GM12878 (cell line): ENCODE measurements at places on chromosomes 13 and 19. TPM values are rescaled to one million over a fixed set of nuclear protein-coding genes. Genes with fewer than 3 reads are reported as not detected.

The CEACAM4 gene
- not detected in 2 replicates for total RNA-seq

The ANKLE1 gene
- total RNA-seq = 13.1 and 16.0 TPM in 2 replicates

The FFAR3 gene
- 0.18 TPM in 1 of 2 replicates, not detected in the other for total RNA-seq

The SIGLEC5 gene
- 1.1 TPM in 1 of 2 replicates, not detected in the other for total RNA-seq

The ATP8B3 gene
- total RNA-seq = 1.0 and 1.7 TPM in 2 replicates

The ONECUT3 gene
- not detected in 2 replicates for total RNA-seq

The TMEM86B gene
- 6.6 and 8.3 TPM in 2 replicates for total RNA-seq

The SLITRK5 gene
- total RNA-seq = not detected in 2 replicates

The ZNF83 gene
- total RNA-seq = 17.6 and 18.2 TPM in 2 replicates

- DNase-seq = no peak
Observed at GRCh38 chr13:65913173-65913572, 1317.0 kb downstream of the PCDH9 start.

DNA sequence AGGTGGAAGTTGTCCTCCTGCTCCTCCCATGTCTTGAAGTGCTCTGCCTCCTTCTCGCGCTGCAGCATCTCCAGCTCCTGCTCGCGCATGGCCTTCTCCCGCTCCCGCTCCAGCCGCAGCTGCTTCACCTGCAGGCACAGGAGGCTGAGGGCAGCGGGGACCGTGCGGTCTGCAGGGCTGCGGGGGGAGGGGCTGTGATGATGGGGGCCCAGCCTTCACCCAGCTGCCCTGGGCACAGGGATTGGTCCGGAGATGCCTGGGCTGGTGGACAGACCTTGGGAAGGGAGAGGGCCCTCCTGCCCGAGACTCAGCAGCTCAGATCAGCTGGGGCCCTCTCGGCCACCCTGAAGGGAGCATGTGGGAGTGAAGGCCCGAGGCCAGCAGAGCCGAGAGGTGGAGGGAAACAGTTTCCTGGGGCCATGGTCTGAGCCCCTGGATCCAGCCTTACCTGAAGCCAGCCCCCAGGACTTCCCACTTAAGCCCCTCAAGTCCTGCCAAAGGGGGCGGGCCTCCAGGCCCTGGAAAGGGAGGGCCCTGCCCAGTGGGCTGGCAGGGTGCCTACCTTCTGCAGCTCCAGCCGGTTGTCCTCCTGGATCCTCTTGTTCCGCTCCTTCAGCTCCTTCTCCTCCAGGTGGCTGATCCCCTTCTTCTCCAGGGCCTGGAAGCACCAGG, 6.3 kb downstream of the CACTIN start:
- no peak for DNase-seq

- DNase-seq = no peak
Observed at GRCh38 chr13:43295825-43296564, 272.6 kb downstream of the DNAJC15 start.

DNA sequence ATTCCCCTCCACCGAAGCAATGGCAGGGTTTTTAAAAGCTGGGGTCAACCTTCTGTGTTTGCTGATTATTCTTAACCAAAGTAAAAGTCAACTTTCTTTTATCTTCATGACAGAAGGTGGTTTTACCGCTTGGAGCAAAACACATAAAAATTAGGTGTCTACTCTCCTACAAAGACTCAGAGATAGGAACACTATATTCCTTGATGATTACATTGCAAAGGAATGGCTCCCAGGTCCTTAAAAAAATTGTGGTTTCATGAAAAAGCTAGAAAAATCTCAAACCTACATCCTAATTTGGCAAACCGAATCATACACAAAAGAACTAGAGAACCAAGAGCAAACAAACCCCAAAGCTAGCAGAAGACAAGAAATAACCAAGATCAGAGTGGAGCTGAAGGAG, 760.4 kb upstream of the PCDH20 start:
- DNase-seq = no peak

DNA sequence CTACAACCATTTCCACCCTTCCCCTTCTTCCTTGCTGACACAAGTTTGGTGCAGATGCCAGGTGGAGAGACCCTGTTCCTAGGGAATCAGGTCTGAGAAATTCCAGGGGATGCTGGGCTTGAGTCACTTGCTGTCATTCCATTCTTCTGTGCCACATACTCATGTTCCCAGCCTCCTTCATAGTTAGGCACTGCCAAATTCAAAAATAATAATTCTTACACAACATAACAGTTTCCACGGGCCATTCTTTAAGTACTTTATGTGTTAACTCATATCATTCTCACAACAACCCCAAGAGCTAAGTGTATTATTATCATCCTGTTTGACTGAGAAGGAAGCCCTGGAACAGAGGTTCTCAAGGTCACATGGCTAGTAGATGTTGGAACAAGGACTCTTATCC, 27.1 kb upstream of the POMP start:
- DNase-seq = no peak

GRCh38 chr13:38967446-38967845, 23.2 kb downstream of the STOML3 start:
- DNase-seq = no peak

GRCh38 chr19:9720541-9720940, 45.6 kb upstream of the ZNF562 start:
- DNase-seq = no peak

DNA sequence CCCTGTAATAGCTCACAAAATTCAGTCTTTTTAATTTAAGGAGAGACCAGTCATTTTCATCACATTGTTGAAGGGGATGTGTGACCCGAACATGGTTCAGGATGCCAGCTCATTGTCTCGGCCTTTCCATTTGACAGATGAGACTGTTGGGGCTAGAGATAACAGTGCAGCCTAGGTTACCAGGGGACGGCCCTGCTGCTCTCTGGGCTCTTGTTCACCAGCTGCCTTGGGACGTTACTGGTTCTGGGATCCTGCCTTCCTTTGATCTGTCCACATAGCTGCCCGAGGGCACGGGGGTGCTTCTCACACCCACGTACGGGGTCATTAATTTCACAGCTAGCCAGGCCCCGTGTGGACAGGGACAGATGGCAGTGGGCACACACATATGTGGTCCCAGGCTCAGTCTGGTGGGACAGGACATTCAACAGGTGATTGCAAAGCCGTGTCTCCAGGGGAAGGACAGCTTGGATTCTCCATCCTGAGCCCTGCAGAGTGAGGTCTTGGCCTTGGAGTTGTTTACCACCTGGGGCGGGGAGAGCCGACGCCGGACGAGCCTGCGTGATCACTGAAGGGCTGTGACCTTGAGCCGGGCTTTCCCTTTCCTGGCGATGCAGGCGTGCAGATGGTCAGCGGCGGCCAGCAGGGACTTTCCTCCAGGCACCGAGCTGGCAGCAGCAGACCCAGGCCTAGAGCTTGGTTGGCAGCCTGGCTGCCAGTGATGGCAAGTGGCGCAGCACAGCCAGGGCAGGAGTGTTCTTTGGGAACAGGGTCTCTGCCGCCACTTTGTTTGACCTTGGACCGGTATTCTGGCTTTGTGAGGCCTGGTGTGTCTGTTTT, 26.7 kb upstream of the NPAS1 start:
- DNase-seq = no peak

GRCh38 chr13:19182536-19182935, 912 bp upstream of the TUBA3C start:
- DNase-seq = no peak

DNA sequence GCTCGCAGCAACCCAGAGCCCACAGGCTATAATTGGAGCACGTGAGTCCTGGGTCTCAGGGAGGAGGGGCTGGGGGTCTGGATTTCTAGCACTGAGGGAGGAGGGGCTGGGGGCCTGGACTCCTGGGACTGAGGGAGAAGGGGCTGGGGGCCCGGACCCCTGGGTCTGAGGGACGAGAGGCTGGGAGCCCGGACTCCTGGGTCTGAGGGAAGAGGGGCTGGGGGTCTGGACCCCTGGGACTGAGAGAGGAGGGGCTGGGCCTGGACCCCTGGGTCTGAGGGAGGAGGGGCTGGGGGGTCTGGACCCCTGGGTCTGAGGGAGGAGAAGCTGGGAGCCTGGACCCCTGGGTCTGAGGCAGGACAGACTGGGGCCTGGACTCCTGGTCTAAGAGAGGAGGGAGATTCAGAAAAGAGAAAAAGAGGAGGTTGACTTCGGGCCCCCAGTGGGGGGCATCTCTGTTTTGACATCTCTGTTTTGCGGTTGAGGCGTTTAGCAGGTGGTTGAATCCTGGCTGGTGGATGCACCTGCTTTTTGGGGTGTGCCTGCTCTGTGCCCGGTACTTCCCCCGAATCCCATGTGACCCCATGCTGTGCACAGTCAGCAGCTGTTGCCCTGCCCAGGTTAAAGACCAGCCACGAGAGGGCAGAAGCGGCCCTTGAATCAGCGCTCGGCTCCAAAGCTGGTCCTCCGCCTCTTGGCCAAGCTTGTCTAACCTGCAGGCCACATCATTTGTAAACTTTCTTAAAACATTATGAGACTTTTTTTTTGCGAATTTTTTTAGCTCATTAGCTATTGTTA, 10.5 kb downstream of the PVR start:
- peak; percentile 38 for DNase-seq

DNA sequence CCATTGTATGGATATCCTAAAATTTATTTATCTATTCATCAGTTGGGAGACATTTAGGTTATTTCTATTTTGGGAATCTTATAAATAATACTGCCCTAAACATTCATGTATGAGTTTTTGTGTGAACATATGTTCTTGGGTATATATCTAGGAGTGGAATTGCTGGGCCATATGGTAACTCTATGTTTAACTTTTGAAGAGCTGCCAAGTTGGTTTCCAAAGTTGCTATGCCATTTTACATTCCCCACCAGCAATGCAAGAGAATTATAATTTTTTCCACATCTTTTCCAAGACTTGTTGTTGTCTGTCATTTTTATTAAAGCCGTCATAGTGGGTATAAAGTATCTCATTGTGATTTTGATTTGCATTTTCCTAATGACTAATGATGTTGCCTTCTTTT, 48.2 kb upstream of the CALM3 start:
- DNase-seq = no peak

DNA sequence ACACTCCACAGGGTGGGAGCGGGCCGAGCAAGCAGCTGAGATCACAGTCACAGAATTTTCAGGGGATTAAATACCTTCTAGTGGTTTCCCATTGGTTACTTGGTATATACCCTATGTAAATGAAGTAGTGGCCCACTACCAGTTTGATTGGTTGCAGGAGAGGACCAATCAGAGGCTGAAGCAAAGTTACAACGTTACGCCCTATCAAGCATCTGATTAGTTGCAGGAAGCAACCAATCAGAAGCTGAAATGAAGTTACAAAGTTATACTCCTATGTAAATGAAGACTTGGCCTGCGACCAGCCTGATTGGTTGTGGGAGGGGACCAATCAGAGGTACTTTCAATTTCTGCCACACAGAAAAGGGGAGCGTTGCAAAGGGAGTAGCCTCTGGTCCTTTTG, 474.0 kb downstream of the COG6 start:
- DNase-seq = no peak

GRCh38 chr13:40599747-40600146, 66.7 kb downstream of the FOXO1 start:
- no peak for DNase-seq

DNA sequence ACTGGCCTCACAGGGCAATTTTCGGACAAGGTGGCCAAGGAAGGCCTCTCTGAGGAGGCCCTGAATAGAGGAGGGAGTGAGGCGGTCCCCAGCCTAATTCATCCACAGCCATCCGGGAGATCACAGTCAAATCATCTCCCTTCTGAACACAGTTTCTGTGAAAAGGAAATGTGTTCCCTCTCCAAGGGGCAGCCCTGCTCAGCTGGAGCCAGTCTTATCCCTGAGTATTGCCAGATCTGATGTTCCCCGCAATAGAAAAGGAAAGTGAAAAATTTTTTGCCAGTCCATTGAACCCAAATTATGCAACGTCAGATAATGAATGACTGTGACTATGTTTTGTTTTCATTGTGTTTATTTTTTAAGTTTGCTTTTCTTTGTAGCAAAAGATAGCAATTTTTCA, 125.9 kb downstream of the SIPA1L3 start:
- DNase-seq = no peak

DNA sequence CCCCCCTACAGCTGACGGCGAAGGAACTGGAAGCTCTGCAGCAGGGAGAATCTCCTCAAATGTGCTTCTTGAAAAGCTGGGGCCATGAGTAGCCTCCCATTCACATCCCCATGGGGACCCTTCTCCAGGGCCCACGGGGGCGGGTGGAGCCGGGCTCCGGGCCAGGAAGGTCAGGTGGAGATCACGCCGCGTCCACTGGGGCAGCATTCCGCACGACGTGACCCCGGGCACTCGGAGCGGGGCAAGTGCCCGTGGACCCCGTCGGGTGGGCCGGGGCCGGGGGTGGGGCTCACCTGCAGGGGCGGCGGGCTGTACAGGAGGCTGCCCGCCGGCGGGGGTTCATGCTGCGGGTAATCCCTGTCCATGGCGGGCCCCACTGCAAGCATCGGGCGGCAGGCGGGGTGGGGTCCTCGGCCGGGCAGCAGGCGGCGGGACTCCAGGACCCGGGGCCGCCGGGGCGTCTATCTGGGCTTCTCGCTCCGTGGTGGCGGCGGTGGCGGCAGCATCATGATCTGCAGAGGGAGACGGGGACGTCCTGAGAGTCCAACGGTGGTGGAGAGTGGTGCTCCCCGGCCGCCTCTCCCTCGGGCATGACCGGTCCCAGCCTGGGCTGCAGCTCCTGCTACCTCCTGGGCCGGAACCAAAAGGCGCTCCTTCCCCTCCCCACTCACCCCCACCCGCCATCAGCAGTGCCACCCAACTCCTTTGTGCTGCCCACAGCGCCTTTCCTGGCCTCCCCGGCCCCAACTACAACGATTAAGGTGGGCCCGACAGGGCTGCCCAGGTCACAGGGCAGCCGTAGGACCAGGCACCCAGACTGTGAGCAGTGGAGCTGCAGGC, 20.0 kb downstream of the SBNO2 start:
- DNase-seq = no peak

DNA sequence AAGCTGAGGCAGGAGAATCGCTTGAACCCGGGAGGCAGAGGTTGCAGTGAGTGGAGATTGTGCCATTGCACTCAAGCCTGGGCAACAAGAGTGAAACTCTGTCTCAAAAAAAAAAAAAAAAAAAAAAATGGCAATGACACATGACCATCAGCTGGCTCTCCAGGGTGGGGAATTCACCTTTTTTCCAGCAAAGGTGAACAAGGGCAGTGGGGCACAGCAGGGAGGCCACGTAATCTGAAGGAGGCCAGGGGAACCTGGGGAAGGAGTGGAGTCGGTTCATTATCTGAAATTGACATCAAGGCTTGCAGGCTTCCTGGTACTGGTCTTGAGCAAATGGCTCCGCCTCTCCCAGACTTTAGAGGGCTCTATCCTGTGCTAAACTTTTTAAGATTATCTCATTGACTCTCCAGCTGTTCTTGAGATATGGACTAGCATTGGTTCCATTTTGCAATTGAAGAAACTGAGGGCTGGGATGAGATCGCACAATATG, 28.1 kb downstream of the KEAP1 start:
- no peak for DNase-seq

GRCh38 chr13:59504407-59504806, 659.3 kb downstream of the DIAPH3 start:
- DNase-seq = no peak

DNA sequence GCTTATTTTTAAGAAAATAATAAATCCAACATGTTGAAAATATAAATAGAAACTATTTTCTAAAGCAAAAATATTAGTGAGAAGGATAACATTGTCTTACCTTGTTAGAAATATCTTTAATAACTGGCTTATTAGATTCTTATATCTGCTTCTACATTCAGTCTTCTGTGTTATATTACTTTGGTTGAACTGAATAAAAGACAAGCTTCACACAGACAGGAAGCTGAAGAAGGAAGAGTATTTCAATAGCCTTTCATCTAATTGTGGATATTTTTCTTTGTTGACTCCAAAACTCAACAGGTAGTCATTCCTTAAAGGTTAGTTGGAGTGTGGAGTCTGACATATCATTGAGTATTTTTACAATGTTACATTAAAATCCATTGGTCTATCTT, 10.9 kb downstream of the SETDB2 start:
- DNase-seq = no peak
